ENCODE measurements at places on chromosomes 5 and 9.
A peak's percentile ranks its signal among the peaks of the same experiment; 100 is the strongest.

GRCh38 chr5:172953776-172954675 is 5.2 kb upstream of the RPL26L1 start:
- no peak for DNase-seq

DNA sequence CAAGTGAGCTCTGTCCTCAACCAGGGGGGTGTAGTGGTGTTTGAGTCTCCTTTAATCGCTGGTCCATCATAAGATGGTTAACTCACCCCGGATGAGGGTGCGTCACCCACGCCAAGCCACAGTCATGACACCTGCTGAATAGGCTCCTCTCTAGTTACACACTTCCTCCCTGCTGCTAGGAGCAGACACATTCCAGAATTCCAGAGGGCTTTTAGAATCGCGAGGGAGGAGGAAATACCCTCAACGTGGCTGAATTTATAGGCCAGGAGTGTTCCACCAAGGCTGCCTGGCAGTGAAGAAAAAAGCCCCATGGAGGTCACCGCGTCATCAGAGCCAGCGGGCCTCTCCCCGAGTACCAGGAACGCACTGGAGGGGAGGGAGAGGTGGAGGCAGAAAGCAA is 5.1 kb downstream of the GLRX start:
- DNase-seq: no peak

DNA sequence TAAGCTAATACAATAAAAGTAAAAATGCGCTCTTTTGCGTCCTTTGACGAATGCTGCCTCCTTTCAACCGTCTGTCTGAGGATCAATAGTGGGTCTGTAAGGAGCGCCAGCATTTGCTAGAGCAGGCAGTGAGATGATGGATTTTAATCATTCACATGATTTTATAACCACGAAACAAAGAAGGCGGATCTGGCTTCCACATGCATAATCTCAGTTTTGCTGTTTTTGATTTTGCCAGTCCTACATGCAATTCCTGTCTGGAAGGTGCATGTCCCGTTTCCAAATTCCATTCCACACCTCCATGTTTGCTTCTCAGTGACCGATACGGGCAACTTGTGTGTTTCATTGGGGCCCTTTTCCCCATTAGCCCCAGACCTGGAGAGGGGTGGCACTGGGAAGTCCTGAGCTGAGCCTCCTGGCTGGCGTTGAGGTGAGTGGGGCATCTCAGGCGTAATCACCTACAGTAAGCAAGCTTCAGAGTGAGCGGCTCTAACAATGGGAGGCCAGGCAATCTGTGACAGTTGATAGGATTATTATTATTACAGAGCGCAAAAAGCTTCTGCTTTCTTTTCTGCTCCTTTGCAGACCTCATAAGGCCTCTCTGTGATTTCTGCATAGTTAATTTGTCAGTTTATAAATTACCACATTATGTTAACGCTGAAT is 405.4 kb downstream of the ZSWIM6 start:
- no peak for DNase-seq

GRCh38 chr9:116654059-116654355 is 33.1 kb upstream of the TRIM32 start:
- DNase-seq: no peak

GRCh38 chr5:115544043-115544435 is 536 bp downstream of the FEM1C start:
- peak; percentile 49 for DNase-seq

DNA sequence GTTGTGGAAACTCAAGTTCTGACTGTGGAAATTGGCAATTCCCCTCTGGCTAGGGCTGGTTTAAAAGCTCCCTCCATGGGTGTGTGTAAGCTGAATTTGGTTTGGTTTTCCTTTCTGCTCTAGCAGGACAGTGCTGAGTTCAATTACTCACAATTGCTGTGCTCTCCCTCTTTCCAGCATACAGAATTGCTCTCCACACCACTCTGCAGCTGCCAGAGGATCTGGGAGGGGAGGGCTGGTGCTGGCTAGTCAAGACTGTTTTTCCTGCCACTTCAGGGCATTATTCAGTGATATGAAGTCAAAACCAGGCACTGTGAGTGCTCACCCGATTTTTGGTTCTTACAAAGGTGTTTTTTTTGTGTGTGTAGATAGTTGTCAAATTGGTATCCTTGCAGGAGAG is 336.9 kb upstream of the SLC24A2 start:
- no peak for DNase-seq

DNA sequence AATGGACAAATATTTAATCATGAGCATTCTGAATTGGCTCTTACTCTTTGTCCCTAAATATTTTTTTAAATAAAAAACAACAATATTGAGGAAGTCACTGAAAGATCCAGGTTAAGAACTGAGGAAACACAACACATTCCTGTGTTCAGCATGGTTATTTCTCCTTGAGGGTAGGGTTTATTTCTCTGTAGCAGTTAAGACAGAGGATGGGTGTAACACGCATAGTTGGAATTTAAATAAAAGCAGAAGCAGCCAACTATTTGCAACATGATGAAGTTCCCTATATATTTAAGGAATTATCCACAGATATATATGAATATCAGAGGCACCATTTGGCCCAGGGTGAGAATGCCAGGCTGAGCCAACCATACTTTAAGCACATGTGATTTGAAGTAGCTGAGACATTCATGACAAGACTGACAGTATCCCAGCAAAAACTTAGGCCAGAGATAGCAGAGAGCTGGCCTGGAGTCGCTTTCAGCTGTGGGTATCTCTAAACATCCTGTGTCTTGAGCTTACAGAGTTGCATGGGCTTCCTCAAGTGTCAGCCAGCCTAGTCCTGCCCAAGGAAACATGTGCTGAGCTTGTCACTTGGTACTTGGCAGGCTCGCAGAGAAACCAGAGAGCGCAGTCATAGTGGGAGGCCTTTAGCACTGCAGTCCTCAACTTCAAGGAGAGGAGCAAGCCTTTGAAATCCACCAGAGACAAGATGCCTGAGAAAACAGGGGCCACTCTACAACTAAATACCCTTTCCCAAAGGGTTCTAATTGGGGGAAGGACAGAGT is 43.6 kb downstream of the SEMA5A start:
- DNase-seq: no peak

DNA sequence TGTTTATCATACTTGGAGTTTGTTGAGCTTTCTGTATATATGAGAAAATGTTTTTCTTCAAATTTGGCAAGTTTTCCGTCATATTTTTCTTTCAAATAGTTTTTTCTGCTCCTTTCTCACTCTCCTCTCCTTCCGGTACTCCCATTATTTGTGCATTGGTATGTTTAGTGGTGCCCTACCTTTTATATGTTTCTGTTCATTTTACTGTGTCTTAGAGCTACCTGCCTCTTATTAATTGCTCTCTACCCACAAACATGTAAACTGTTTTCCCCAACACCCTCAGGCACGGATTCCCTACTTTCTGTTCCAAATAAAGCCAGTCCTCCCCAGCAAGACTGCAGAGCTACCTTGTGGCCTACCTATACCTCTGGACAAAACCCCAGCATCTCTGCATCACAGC is 60.6 kb upstream of the S1PR3 start:
- DNase-seq: no peak

DNA sequence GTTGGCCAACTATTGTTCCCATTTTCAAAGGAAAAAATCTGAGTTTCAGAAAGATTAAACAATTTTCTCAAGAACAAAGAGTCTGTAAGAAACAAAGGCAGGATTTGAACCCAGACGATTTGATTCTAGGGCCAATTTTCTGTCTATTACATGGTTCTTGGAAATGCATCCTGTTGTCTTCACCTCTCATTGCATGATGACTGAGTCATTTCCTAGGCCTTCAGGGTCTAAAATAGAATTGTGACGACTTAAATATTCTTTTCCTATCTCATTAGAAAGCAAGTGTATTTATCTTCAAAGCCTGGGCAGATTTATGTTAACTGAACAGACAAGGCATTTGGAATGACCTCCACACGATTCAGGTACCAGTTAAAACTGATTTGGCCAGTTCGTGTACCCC is 512.9 kb downstream of the NTRK2 start:
- no peak for DNase-seq

GRCh38 chr9:130890870-130891687 is 5.5 kb downstream of the QRFP start:
- no peak for DNase-seq

GRCh38 chr5:116009806-116010205 is 22.5 kb upstream of the ARL14EPL start:
- no peak for DNase-seq

DNA sequence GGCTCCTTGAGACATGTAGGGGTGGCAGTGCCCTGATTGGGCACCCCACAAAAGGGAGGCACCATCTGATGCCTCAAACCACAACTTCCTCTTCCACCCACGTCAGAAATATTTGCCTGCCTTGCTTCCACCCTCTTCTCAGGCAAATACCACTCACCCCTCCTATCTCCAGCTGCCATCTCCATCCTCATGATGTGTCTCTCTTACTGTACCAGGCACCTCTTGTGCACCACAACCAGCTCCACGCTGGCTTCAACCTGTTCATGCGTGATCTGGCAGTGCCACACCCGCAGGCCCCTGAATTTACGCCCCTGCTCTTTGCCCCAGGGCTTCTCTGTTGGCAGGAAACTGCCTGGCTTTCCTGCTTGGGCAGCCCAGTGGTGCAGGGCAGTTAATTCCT is 87.8 kb upstream of the HSPA9 start:
- DNase-seq: no peak

DNA sequence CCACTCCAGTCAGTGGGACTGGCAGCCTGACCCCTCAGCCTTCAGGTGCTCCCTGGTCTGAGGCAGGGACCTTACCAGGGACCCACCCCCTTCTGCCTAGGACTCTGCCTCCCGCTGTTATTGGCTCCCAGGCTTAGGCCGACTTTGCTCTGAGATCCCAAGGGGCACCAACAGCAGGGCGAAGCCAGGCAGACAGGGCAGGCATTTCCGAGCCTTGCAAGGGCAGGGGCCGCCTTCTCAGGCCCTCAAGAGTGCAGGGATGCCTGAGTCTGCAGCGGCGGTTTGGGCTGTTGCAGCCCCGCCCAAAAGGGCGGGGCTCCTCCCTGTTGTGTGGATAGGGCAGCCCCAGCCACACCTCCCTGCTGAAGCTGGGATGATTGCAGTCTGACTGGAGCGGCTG is 644.6 kb downstream of the PRR16 start:
- DNase-seq: no peak

GRCh38 chr5:102713682-102714231 is 41.3 kb upstream of the PAM start:
- DNase-seq: no peak

GRCh38 chr5:30991462-30991861 is 202.0 kb upstream of the CDH6 start:
- DNase-seq: no peak

DNA sequence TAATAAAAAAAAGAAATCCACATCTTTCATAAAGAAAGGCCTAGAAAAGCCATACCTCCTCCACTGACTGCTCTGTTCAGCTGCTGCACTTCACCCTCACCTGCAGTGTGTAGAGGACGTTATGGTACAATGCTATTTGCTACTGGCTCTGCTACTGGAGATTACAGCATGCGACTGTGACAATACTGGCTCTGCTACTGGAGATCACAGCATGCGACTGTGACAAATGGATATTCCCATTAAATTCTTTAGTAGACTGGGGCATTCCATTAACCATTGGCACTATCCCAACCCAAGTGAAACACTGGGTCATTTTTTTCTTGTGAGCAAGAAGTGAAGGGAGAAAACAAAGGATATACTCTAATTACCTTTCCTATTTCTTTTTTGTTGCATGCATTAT is 1063.5 kb upstream of the DMAC1 start:
- no peak for DNase-seq

DNA sequence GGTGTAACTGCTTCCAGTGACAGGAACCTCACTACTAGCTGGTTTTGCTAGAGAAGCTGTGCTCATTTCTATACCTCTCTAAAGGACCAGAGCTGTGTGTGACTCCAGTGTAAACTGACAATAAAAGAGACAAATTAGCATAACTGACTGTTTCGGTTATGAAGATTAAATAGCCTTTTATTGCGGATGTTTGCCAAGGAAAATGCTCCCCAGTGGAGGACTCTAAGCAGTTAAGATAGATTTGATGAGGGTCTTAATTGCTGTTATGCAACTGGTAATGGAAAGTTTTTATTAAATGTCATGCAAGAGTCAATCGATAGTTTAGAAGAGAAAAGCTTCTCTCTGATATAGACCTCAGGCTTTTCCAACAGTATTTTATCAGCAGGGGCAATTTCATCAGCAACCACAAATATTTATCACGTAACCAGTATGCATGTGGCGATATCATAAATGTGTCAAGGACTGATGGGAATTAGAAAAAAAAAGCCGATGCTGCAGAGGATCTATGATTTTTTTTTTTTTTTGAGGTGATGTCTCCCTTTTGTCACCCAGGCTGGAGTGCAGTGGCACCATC is 275.2 kb upstream of the DMAC1 start:
- DNase-seq: no peak

- no peak for DNase-seq
These were observed 164.9 kb upstream of the RAI14 start for GRCh38 chr5:34491251-34491620.

DNA sequence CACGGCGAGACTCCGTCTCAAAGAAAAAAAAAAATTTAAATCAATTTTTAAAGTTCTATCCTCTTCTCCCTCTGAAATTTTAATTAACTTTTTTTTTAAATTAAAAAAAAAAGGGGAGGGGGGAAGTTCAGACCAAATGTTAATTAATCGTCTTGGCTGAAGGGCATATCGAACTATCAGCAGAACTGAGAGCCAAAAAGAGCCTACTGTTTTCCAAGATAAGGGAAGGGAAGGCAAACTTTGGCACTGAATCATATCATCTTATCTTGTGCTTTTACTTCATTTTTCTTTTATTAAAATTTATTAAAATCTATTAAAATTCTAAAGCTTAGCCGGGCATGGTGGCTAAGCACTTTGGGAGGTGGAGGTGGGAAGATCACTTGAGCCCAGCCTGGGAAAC is 45.9 kb upstream of the MTMR12 start:
- no peak for DNase-seq

GRCh38 chr5:77773734-77774280 is 2.3 kb downstream of the TBCA start:
- no peak for DNase-seq

- DNase-seq: no peak
These were observed 140.8 kb downstream of the SLC12A2 start for GRCh38 chr5:128224336-128224735.

GRCh38 chr9:89674667-89675057 is 69.8 kb downstream of the GADD45G start:
- DNase-seq: no peak

GRCh38 chr5:124948754-124949275 is 202.4 kb upstream of the ZNF608 start:
- no peak for DNase-seq

GRCh38 chr9:76313771-76314170 is 80.5 kb downstream of the RFK start:
- DNase-seq: no peak

DNA sequence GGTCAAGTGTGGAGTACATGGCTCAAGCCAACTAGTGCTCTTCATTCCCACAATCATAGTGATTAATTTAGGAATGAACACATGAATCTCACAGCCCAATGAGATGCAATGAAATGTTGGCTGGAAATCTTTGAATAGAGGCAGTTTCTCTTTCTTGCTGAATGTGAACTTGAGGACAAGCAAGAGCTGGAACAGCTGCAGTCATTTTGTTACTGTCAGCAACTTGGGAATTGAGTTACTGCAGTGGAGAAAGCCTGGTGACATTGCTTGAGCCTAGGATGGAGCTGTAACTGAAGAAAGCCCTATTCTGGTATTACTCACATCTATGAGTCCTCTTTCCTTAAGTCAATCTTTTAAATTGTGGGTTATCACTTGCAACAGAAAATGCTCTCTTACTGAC is 62.3 kb downstream of the YIPF5 start:
- no peak for DNase-seq

- no peak for DNase-seq
These were observed 47.8 kb downstream of the YIPF5 start for GRCh38 chr5:144122641-144123040.

- DNase-seq: no peak
These were observed 94.7 kb downstream of the KLHL3 start for GRCh38 chr5:137641148-137641547.
